ENCODE measurements at places on chromosomes 5 and 9.

DNA sequence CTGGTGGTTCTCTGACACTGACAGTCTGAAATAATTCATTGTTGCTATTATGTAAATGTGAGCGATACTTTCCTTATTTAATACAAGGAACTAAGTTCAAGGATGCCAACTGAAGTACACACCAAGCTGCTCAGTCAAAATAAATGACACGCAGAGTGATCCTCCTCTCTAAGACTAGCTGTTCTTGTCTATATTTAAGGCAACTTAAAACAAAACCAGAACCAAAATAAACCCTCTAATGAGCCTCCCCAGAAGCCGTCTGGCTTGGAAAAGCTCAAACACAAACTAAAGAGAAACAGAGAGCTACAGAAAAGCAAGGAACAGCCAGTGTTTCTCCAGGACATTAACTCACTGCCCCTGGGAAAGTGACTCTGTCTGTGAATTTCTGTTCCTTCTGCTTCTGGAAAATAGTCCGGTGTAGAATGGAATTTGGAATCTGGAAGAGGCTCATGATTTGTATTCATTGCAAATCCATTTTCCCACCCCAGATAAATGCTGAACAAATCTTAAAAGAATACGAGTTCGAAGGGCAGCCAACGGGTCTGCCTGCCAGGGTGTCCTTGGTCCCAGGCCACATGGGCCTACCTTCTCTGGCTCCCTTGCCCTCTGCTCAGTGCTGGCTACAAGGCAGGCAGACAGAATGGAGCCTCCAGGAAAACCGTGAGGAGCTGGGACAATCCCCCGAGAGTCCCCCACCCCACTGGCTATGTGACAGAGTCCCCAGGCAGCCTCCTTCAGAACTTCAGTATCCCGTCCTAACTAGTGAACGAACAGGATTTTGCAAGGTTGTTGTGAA is 14.8 kb downstream of the GGTA1 start:
- ATAC-seq = no peak

GRCh38 chr9:78235256-78235761 is 566 bp upstream of the CEP78 start:
- peak; percentile 35 for ATAC-seq

GRCh38 chr9:104993291-104993963 is 65.5 kb upstream of the ABCA1 start:
- ATAC-seq = peak; percentile 22

GRCh38 chr5:84301535-84301934 is 83.1 kb downstream of the EDIL3 start:
- peak; percentile 80 for ATAC-seq

DNA sequence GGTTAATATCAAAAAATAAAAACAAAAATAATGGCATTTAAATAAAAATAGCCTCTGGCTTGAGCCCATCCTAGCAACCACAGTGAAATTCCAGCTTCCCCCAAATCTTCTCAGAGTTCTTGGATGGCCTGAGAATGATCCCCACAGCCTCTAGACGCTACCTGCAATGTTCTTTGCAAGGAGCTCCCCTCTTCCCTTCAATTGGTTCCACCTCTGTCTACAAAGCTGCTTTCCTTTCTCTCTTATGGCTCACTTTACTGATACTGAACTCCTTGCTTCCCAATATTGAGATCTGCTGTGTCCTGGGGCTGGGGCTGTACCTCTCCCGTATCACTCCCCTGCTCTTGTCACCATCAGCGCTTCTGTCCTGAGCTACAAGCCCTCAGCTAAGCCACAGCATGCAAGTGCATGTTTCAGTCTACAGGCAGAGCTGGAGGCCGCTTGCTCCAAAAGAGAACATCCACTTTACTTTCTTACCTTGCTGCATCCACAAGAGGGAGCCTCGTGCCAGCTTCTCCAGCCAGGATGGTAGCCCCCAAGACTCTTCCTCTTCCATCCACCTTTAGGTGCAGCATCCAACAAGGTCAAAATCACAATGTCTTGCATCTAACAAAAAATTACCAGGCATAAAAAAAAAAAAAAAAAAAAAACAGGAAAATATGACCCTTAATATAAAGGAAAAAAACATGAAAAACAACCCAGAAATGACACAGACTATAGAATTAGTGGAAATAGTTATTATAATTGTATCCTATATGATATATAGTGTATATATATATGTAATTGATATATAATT is 57.4 kb upstream of the PRSS3 start:
- peak; percentile 96 for ATAC-seq

- peak; percentile 11 for ATAC-seq
Measured at GRCh38 chr9:114250648-114251047, 72.2 kb upstream of the ORM1 start.

GRCh38 chr5:115774684-115775083 is 41.8 kb downstream of the CDO1 start:
- ATAC-seq = no peak

DNA sequence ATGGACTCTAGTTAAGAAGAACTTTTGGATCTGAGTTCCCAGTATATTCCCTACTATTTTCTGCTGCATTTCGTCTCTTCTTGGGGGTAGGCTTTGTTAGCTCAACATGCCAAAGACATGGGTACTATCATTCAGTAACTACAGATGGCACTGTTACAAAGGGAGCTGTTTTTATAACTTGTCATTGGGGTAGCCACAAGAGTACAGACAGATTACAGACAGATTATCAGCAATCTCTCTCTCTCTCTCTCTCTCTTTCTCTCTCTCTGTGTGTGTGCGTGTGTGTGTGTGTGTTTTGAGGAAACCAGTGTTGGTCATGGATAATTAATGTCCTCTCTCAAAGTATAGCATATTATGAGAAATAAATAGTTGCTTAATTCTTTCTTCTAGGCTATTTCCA is 116.1 kb downstream of the WDR70 start:
- ATAC-seq = peak; percentile 75

GRCh38 chr5:131394128-131394527 is 130.3 kb downstream of the CDC42SE2 start:
- no peak for ATAC-seq

GRCh38 chr5:151660616-151661495 is 25.9 kb downstream of the SPARC start:
- ATAC-seq = peak; percentile 41

GRCh38 chr5:30765227-30765626 is 428.3 kb upstream of the CDH6 start:
- no peak for ATAC-seq

DNA sequence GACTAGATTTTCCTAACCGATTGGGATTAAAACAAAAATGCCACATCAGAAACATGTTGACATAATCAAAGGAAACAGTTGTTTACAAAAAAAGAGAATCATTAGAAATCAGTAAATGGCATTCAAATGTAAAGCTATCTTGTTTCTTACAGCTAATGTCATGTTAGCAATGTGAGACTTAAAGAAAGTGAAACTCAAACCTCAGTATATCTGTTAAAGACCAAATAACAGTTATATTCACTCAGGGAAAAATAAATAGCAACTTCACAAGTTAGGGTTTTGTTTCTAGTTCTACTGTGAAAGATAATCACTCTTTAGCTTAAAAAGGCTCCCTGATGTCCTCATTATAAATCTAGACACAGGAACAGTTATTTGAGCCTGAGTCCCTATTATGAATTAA is 189.3 kb upstream of the EFNA5 start:
- ATAC-seq = no peak

DNA sequence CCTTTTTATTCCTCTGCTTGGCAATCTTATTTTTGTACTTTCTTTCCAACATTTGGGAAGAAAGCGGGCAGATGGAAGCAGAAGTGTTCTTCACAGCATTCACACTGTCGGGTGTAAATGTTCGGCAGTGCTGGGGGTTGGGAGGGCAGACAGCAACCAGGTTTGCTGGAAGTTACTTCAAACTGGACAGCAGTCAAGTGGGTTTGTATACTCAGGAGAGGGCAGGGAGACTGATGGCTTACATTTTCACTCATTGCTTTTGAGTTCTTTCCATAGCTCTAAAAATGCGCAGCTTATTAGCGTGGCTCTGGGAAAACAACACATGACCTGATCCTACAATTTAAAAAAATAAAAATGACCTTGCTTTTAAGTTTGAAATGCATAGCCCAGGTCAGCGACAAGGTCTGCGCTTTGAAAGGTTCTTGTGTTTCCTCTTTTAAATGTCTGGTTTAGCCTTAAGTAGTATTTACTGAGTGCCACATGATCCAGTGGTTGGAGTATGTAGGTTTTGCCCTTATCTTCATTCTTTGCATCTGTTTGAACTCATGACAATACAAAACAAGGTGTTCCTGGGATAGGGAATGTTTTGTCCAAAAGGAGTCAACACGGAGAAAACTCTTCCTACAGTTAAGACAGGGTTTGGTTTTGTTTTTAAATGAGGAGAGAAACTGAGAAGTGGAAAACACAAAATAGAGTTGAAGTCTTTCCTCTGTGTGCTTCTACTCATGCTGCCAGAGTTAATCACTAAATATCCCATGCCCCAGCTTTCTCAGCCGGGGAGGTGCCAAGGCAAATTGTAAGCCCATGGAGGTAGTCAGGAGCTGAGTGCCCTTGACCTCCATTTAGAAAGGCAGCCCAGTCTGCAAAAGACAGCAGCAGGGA is 132.7 kb upstream of the DMRT1 start:
- peak; percentile 13 for ATAC-seq

DNA sequence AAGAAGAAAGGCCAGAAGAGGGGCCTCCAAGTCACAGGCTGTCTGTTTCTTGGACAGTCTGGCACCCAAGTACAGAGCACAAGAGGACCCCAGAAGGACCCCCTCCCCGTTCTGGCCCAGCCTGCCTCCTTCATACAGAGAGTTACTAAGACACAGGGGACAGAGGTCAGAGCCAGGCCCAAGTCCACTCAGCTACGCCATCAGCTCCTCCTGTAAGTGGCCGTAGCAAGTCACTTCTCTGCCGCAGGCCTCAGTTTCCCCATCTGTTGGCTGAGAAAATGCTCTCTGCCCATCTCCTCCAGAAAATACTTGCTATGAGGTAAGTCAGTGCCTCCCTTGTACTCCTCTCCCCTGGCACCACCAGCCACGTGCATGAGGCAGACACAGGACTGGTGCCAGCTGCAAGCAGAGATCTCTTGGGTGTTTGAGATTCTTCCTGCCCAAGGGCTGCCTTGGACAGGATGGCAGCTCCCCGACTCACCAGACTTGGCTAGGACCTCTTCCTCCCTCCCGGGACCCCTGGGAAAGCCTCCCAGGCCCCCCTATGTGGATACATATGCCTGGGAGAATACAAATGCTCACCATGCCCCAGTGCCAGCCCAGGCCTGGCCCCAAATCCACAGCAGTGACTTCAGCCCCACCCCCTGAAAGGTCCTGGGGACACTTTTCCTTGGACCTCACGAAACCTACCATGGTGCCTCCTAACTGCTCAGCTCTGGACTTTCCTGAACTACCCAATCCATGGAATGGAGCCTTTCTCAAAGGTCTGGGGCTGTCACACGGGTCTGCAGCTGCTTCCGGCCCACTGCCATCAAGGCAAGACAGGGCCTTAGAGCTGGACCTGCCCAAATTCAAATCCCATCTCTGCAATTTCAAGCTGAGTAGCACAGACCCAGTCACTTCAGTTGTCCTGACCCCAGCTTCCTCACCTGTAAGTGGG is 5.1 kb downstream of the EEIG1 start:
- no peak for ATAC-seq

DNA sequence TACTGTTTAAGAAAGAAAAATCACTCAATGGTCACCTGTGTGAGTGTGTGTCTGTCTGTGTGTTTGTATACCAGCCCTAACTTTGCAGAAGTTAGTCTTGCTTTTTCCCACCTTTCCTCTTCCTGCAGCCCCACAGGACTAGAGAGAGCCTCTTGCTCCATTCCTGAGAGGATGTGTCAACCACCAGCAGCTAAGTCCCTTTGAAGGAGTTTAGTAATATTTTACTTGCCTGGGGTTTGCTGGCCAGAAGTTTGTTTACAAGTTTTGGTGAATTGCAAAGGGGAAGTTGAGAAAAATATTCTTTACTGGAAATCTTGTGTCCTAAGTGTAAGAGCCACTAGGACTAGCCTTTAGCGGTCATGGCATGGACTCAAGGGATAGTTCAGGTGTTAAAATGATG is 316.2 kb downstream of the BRINP1 start:
- no peak for ATAC-seq

DNA sequence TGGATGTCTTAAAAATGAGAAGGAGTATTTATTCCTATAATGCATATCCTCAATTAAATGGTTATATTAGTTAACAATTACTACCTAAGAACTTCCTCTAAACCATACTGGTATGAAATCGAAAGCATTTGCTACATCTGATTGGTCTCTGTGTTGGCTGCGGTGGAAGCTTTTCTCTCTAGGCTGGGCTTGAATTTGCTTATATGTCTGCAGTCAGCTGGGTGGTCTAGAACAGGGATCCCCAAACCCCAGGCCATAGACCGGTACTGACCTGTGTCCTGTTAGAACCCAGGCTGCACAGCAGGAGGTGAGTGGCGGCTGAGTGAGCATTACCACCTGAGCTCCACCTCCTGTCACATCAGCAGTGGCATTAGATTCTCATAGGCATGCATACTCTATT is 112.3 kb downstream of the TLE4 start:
- no peak for ATAC-seq

GRCh38 chr5:174503461-174504265 is 220.7 kb upstream of the MSX2 start:
- ATAC-seq = peak; percentile 36

DNA sequence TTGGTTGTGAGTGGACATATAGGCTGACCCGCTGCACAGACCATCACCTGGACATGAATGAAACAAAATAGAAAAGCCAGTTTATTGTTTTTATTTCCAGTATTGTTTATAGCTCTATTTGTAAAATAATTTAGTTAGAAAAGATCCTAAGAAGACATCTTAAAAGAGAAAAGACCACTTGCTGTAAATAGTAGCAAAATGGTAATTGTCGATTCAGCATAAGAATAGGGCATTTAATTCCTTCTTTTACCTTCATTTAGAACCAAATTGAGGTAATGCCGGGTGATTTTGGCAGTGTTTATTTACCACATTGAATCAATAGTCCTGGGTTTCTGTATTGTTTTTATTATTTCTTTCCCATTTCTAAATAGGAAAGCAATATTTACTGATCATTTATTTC is 7.4 kb downstream of the TARS1 start:
- no peak for ATAC-seq

- peak; percentile 99 for ATAC-seq
Measured at GRCh38 chr9:114405294-114406034, 17.7 kb upstream of the AKNA start.

DNA sequence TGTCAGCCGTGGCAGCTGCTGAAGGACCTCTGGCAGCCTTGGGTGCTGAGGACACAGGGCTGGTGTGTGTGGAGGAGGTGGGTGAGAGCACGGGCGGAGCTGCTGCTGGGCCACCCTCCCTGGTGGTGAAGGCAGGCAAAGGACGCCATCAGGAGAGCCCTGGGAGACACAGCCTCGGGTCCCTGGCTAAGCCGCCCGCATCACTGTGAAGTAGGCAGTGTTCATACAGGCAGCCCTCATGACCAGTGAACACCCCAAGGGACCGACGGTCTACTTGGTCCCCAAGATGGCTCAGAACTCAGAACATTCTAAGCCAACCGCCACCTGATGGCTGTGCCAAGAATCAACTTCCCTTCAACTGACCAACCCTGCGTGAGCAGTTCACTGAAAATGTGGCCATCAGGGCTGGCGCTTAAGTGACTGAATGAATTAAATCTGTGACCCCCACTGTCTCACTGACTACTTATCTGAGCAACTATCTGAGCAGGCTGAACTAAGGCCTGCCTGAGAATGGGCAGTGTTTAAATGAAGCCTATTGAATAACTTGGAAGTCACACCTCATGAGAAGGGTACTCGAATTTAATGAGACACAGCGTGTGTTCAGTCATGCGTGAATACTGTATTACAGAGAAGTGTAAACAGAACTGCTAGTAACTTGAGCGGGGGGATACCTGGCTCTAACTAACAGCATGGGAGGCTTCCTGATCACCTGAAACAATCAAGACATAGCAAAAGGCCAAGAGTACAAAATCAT is 54.7 kb upstream of the SIMC1 start:
- ATAC-seq = no peak

Measured in SK-N-SH treated with all-trans-retinoic acid at 6 μM for 48 hours (cell line).